ENCODE measurements at places on chromosomes 7 and 10.

- DNase-seq, result peak; percentile 42
Measured at GRCh38 chr7:1290026-1290678, 57.5 kb downstream of the UNCX start.

DNA sequence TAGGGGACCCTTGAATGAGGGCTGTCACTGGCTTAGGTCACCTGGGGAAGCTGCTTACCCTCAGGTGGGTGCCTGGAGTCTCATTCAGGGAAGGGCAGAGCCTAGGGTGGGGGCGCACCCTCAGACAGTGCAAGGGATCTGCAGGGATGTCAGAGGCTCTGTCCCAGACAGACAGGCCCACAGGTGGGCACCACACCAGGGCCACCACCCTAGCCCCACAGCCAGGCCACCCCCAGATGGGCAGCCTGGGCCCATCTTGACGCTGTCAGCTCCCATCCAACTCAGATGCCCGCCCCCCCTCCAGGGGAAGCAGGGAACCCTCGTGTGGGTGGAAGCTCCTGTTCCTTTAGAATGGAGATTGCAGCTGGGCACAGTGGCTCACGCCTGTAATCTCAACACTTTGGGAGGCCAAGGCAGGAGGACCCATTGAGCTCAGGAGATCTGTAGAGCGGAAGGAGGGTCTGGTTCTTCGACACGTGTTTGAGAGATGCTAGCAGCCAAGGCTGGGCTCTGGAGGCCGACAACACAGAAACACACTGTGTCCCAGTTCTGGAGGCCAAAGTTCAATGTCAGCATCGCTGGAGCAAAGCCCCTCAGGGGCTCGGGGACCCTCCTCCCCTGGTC, 58.5 kb upstream of the DNAJB6 start:
- no peak for DNase-seq

- no peak for DNase-seq
Measured at GRCh38 chr7:108347616-108348015, 108.6 kb downstream of the NRCAM start.

DNA sequence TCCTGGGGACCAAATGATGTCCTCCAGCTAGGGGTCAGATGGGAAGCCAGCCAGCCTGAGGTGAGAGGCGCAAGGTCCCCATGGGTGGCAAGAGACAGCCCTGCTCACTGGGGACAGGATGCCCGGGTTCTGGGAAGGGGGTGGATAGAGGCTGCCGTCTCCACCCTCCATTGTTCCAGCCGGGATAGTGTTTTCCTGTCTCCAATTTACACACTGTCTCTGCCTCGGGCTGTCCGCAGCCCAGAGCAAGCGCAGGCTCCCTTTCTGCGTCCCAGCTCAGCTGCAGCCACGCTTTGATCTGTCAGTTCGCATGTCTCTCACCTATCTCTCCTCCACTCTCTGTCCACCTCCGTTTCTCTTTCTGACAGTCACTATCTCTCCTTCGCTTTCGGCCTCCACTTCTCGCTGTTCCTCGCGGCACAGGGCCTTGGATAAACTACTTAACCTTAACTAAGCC, 2.1 kb downstream of the EPHB4 start:
- no peak for DNase-seq

DNA sequence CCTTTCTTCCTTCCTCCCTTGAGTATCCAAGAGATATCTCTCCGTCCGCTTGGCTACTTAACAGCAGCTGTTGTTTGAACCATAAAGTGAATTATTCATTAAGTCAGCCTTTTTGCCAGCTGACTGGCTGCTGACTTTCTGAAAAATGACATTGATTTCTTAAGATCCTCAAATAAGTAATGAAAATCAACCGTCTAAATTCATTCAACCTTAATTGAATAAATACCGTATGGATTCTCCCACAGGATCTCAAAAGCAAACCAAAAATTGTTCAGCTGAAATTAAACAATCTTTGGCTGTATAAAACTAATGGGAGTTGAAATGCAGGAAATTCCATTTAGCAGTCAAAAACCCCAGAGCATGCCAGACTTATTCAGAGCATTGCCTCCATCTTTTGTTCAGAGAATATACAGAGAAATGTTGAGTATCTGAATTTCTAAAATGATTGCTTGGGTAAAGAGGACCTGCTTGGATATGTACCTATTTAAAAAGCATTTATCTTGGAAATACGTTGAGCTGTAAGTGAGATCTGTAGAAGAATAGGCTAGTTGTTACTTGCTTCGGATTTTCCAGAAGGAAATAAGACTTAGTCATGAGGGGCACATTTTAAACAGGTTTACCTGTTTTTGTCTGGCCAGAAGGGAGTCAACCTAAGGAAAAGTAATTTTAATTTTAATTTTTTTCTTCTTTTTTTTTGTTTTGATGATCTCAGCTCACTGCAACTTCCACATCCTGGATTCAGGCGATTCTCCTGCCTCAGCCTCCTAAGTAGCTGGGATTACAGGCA, 136.2 kb downstream of the PLXDC2 start:
- DNase-seq, result no peak

- DNase-seq, result no peak
Measured at GRCh38 chr10:105252911-105253310, 611.8 kb downstream of the SORCS3 start.

DNA sequence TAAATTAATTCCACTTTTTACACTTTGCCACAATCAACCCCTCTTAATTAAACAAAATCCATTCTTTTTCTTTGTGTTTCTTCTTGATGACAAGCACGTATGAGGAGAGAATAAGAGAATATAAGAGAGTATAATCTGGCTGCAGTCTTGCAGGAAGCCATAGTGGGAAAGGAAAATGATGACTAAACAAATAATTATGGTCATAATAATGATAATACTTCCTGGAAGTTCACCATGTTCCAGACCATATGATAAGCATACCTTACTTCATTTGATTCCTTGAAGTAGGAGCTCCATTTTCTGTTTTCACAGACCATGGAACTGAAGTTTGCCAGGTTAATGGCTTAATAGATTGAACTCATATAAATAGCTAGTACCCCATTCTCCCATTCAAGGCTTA, 237.8 kb downstream of the SEMA3D start:
- DNase-seq, result no peak

DNA sequence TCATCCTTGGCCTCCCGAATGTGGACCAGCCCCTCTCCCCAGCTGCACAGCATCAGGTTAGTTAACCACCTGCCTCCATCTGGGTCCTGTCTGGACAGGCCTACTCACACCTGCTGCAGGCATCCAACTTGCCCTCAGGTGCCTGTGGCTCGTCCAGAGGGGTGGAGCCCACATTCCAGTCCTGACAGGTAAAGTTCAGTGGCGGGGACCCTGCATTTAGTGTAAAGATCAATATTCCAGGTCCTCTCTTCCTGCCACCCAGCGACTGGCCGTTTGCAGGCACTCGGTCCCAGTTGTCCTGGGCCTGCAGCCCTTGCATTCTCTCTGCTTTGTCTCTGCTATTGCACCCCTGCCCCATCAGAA, 15.0 kb downstream of the HTRA1 start:
- DNase-seq, result no peak

- DNase-seq, result no peak
Measured at GRCh38 chr10:201328-201771, 66.1 kb downstream of the ZMYND11 start.

DNA sequence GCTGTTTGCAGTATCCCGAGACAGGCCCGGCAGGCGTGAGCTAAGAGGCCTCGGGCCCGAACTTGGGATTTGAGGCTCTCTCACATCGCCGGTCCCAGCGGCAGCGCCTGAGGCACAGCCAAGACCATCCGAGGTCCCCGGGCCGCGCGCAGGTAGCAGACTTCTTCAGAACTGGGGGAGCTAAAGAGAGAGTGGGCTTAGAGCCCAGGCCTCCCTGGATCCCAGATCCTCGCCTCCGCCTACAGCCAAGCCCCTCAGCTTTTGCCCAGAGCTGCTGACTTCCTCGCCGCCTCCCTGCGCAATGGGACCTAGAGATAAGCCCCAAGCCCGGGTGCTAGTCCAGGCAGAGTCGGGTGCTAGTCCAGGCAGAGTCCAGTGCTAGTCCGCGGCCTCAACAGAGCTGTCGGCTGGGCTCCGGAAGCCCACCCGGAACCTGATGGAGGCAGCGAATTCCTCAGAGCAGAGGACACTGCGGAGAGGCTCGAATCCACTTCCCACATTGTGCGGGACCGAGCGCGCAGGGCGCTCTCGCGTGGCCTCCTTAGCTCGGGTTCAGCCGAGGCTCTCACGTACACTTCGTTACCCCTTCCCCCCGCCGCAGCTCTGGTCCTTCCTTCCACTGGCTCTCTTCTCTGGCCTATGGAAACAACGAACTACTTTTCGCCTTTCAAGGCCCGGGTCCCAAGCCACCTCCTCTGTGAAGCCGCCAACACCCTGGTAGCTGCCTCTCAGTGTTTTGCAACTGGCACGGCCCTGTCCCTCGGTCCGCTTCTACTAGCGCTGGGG, 5.8 kb downstream of the LBX1 start:
- no peak for DNase-seq

DNA sequence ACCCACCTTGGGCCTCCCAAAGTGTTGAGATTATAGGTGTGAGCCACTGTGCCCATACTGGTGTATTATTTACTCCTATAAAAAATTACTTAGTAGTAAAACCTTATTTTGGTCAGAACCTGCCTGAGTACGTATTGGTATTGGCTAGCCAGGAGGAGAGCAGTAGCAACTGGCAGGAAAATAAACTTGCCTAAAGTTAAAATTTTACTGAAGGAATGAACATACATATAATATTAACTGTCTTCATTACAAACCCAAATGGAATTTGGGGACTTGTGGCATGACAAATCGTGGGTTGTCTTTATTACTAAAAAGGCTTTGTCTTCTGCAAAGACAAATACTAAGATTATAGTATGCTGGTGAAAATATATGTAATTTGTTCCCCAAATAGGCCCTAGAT, 8.4 kb downstream of the RAB18 start:
- no peak for DNase-seq

GRCh38 chr7:149598721-149599308, 101.2 kb upstream of the ZNF746 start:
- DNase-seq, result no peak

- DNase-seq, result no peak
Measured at GRCh38 chr7:105289704-105290103, 99.0 kb downstream of the SRPK2 start.

- DNase-seq, result no peak
Measured at GRCh38 chr7:71988201-71988600, 423.9 kb downstream of the CALN1 start.

DNA sequence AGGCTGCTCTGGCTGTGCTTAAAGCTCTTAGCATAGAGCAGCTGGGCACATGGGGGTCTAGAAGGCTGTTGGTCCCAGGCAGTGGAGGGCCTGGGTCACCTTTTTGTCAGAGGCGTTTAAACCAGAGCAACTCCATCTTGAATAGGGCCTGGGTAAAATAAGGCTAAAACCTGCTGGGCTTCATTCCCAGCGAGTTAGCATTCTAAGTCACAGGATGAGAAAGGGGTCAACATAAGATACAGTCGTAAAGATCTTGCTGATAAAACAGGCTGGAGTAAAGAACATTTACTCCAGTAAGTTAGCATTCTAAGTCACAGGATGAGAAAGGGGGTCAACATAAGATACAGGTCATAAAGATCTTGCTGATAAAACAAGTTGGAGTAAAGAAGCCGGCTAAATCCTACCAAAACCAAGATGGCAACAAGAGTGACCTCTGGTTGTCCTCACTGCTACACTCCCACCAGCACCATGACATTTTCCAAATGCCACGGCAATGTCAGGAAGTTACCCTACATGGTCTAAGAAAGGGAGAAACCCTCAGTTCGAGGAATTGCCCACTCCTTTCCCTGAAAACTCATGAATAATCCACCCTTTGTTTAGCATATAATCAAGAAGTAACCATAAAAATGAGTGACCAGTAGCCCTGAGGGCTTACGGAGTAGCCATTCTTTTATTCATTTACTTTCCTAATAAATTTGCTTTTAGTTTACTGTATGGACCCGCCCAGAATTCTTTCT, 96.8 kb upstream of the PCBD1 start:
- no peak for DNase-seq

DNA sequence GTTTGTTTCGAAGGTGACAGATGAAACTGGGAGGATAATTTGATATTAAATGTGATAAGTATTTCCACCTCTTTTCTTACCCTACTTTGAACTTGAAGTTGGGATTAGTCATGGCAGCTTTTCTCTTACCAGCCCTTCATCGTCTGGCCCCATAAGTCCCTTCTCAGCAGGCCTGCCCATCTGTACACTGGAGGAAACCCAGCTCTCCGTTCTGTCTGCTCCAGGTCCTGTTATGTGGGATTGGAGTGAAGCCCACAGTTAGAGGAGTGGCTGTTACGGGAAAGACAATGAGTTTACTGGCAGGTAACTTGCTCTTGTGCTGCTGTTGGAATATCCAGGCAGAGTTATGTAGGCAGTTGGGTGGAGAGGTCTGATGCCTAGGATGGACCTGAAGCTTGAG, 127.3 kb downstream of the CAMK1D start:
- DNase-seq, result no peak

DNA sequence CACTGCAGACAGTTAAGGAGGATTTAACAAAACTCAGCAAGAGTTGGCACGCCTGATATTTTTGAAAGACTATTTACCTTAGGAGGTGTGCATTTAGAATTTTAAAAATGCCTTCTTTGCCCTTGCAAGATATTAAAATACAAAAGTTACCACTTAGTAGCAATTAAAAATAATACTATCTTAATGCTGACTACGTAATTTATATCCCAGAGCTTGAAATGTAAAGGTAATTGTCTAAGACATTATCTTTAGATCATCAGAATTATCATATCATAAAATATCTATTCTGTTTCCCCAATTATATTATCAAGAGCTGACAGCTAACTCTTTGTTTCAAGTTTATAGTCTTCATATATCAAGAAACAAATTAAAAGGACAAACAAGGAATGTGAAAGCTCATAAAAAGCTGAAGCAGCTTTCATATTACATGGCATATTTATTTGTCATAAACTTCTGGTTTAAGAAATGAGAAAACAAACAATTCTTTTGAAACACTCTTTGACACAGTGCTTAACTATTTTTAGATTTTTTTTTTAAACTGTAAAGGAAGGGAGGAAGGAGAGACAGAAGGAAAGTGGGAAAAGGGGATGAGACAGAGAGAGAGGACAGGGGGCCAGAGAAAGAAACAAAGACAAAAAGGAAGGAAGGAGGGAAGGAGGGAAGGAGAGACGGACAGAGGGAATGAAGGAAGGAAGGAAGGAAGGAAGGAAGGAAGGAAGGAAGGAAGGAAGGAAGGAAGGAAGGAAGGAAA, 73.5 kb downstream of the RTKN2 start:
- no peak for DNase-seq

DNA sequence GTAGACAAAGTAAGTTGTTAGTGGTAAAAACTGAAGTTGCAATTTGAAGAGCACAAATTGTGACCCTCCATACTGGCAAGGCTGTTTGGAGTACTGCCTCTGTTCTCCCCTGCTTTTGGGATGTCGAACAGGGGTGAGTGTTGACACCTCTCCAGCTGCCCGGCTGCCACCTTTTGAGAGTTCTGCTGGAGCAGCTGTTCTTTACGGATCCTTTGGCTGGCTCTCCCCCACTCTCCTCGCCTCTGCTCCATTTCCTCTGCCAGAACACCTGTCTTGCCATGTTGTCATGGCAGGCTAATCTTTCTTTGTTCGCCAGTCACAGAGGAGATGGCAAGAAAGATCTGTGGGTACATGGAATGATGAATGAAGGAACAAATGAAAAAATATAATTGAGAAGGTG, 34.9 kb downstream of the INSYN2A start:
- DNase-seq, result no peak
